ENCODE measurements at places on chromosomes 3 and 15.
A peak's percentile ranks its signal among the peaks of the same experiment; 100 is the strongest.

- no peak for DNase-seq
These were observed 853 bp downstream of the TCAIM start for GRCh38 chr3:44339181-44340057.

- no peak for DNase-seq
These were observed 78.5 kb downstream of the OCA2 start for GRCh38 chr15:28020644-28021043.

DNA sequence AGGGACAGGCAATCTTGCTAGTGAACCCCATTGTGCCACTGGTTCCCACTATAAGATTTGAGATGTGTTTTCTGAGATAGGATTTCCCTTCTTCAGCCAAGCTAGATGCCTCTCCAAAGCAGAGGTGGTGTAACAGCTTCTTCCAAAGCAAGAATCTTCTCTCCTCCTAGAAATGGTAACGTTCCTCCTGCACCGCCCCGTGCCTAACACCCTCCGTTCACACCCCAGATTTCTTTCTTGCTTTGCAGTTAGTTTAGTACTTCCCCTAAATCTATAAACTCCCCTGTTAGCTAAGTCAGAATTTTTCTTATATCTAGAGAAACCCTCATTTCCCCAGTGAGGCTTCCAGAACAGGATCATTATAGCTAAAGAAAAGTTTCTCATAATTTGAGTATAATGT, 617.6 kb upstream of the MDFIC2 start:
- DNase-seq = no peak

DNA sequence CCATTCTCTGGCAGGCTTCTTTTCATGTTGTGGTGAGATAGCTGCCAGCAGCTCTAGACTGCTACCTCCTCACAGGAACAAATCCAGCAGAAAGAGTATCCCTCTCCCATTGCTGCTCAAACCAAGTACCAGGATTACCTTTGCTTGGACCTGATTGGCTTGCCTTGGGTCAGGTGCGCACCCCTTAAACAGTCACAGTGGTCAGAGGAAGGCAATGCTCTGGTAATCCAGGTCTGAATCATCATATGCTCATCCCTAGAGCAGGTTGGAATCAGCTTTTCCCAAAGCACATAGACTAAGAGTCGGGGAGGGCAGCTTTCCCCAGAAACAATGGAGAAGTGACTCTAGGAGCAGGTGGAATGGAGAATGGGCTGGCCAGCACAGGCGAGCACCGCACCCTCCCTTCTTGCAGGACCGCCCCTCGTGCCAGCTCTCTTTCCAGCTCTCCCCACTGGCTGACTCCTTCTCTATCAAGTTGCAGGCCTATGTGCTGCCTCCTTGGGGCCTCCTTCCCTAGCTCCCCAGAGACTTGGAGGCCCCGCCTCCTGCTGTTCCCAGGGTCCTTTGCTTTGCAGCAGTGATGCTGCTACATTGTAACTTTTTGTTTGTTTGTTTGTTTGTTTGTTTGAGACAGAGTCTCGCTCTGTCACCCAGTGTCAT, 29.9 kb upstream of the ADPGK start:
- no peak for DNase-seq

DNA sequence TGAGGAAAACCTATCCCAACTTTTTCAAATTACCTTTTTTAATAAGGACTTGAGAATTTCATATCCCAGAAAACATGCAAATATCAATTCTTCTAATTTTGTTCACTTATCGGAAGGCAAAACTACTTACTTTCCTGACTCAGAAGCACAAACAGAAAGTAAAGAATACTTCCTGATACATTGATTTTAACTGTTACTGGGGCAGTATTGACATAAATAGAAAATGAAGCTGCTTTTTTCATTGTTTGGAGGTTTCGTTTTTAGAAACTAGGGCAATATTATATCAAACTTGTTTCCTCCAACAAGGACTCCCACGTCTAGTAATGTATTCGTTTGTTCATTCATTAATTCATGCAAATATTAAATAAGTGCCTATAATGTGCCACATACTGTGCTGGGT, 19.1 kb downstream of the PAQR9 start:
- DNase-seq = no peak

DNA sequence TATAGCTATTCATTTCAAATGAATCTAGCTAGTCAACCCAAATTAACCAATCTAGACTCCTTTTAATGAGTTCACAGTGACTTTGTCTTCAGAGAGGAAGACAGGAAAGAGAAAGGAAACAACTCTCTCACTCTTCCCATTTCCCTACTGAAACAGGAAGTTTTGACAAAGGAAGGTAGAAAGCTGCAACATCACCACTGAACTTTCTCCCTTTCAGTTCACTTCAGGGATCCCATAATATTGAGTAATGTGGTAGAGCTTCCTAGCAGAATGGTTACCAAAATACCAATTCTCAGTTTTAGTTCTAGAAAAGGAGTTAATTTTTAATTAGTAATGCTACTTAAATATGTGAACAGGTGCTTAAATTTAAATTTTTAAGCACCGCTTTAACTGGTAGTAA, 7.5 kb downstream of the VPS13C start:
- no peak for DNase-seq

- DNase-seq = no peak
These were observed 75.2 kb downstream of the LIPC start for GRCh38 chr15:58506783-58507668.

DNA sequence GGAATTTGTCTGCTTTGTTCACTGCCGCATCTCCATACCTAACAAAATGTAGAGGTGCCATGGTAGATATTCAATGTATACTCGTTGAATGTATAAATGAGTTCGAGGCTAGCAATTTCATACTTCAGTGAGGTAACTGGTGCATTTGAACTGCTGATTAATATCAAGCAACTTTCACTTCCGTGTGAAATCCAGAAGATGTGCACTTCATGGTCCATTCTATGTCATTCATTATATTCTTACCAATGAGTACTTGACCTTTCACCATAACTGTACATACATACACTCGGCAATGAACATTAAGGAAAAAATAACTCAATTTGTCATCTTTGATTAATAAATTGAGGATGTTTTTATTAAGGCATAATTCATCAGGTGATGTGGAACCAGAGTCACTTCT, 598.5 kb downstream of the ZNF385D start:
- no peak for DNase-seq

DNA sequence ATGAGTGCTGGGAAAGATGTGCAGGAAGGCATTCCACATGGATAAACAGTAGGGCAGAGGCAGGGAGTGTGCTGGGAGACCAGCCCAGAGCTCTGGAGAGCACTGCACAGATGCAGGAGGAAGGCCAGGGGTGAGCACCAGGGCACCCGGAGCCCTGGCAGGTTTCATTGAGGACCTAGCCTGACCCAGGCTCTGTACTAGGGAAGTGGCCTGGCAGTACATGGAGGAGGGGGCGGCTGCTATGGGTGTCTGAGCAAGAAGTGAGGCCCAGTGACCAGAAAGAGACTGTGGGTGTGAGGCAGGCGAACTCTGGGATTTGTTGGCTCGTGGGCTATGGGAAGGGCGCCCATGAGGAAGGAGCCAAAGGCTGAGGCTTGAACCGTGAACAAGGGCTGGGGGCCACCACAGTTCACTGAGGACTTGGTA, 139.1 kb downstream of the DNAJB8 start:
- no peak for DNase-seq

GRCh38 chr15:77410701-77411618, 8.9 kb downstream of the PEAK1 start:
- DNase-seq = no peak

DNA sequence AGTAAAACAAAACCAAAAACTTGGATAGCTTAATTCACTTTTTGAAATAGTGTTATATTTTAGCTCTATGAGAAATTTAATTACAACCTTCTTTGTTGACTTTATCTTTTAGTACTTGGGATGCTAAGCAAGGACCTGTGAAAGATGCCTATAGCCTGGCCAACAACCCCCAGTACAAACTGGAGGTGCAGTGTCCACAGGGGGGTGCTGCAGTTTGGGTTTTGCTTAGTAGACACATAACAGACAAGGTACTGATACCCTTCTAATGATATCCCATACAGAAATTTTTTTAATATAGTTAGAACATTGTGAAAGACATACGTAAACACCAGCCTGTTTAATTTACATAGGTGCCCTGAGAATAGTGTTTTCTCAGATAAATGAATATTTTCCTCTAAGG, 35.3 kb downstream of the CAPN7 start:
- no peak for DNase-seq

GRCh38 chr3:50320853-50321335, 1.7 kb downstream of the HYAL2 start:
- DNase-seq = peak; percentile 77

DNA sequence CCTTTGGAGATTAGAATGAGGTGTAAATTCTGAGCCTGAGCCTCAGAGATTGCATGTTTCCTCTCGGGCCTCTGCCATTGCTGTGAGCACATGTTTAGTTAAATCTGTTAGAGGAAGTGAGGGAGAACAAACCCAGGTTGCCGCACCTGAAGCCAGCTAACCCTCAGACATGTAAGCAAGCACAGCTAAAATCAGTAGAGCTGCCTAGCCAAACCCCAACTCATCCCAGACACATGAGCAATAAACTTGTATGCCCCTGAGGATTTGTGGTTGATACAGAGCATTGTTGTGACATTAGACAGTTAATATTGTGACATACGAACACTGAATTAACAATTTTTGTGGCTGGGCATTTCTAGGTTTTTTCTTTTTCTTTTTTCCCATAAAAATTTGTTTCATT, 41.9 kb downstream of the NMD3 start:
- DNase-seq = no peak

DNA sequence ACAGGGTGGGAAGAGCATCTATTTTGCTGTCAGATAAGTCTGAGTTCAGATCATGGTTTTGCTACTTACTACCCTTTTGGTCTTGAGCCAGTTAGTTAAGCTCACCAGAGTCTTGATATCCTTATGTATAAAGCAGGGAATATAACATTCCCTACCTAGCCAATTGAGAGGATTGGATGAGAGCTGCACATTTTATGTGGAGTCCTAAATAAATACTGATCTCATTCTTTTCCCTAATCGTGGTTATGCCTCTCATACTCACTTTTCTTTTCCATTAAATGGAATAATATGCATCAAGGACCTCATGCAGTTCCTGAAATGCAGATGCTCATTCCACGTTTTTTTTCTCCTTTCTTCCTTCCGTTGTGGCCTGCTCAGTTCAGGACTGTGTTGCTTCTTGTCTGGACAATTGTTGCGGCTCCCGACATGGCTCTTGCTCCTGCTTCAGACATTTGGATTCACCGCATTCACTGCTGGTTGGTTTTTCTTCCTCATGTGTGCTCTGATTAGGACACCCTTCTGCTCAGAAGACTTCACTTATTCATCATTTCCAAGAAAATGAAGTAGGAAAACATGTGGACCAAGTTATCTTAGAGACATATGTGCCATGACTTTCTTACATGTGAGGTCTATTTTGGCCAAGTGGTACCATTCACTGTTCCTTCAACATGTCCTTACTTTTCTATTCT, 90.2 kb downstream of the NFKBIZ start:
- DNase-seq = no peak

DNA sequence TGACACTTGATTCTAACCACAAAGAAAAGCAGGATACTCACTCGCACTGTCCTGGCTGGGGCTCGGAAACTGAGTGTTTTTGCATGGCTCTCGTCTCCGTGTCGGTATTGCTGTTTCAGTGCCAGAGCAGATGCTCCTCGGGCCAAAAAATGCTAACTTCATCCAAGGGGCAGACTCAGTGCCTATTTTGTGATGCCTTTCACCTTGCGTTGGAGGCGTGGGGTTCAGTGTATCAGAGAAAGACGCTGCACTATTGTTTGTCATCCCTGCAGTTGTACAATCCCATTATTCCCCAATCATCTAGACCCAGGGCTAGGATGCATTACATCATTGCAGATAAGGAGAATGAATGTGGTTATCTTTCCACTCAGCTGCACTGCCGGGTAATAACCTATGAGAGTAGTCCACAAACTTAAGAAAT, 1.4 kb downstream of the CACNA2D3 start:
- DNase-seq = peak; percentile 44

GRCh38 chr3:156898296-156898880, 72.2 kb downstream of the LEKR1 start:
- no peak for DNase-seq

DNA sequence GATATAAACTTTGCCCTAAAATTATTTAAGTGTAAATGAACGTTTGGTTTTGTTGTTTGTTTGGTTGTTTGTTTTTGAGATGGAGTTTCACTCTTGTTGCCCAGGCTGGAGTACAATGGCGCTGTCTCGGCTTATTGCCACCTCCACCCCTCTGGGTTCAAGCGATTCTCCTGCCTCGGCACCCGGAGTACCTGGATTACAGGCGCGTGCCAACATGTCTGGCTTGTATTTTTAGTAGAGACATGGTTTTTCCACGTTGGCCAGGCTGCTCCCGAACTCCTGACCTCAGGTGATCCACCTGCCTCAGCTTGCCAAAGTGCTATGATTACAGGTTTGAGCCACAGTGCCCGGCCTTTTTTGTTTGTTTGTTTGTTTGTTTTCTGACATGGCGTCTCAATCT, 87.9 kb upstream of the CHD2 start:
- DNase-seq = no peak

DNA sequence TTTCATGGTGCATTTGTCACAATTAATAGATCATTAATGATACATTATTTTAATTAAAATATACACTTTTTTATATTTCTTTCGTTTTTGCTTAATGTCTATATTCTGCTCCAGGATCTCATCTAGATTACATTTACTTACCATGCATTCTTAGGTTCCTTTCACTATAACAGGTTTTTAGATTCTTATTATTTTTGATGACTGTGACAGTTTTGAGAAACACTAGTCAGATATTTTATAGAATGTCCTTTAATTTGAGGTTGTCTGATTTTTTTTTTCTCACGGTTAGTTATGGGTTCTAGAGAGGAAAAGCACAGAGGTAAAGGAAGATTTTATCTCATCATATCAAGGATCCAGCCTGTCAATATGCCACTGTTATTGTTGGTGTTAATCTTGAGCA, 595.8 kb upstream of the BCHE start:
- no peak for DNase-seq

DNA sequence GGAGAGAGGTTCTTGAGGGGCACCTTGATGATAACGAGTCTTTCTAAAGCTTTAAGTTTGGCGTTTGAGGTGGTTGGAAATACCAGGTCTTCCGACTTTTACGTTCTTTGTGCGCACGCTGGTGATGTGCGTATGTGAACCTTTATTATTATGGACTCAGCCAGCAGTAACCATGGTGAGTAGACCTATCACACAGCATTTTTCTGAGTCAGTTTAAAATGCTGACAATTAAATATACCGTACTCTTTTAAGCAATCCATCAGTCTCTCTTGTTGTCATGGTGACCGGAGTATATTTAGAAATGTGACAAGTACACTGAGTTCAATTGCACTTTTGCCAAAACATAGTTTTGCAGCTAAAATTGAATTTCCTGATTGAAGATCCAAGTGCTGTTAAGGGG, 172.2 kb downstream of the LPP start:
- no peak for DNase-seq
